Stimulated activated CD8-positive, alpha-beta memory T cell treated with anti-CD3 and anti-CD28 coated beads, Interleukin-2, amount 100 ng/mL, for 48 hours (primary cell): ENCODE measurements at places on chromosomes 7 and 10.

DNA sequence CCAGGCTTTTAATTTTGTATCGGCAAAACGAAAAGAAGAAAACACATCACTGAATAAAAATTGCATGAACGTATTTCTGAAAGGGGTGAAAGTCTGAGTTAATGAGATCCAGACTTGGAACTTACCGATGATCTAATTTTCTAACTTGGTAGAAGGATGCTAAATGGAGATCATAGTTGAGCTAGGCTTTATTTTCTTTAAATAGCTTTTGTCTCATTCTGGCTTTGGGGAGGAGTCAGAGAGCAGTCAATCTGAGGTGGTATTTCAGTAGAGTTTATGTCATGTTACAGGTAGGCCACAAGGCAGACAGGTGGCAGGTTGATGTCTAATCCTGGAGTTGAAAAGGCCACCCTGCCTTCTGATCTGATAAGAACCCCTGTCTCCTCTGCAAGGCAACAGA lies 161.9 kb downstream of the KIAA1217 start:
- DNase-seq: no peak

GRCh38 chr7:99221866-99222265 lies 14.0 kb upstream of the KPNA7 start:
- DNase-seq: no peak

DNA sequence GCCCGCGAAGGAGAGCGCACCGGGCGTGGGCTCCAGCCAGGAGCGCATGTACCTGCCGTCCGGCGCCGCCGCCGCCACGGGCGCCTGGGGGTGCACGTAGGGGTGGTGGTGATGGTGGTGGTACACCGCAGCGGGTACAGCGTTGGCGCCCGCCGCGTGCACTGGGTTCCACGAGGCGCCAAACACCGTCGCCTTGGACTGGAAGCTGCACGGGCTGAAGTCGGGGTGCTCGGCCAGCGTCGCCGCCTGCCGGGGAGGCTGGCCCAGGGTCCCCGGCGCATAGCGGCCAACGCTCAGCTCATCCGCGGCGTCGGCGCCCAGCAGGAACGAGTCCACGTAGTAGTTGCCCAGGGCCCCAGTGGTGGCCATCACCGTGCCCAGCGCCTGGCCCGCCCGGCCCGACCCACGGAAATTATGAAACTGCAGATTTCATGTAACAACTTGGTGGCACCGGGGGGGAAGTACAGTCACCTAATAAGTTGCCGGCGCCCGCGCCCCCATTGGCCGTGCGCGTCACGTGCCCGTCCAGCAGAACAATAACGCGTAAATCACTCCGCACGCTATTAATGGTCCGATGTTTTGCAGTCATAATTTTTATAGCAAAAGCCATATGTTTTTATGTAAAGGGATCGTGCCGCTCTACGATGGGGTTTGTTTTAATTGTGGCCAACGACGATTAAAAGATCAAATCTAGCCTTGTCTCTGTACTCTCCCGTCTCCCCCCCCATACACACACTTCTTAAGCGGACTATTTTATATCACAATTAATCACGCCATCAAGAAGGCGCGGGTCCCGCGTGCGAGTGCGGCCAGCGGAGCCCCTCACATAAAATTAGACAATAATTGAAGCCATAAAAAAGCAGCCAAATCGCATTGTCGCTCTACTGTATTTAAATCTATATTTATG lies at the start of gene HOXA9:
HOXA9 (minus strand) TSS at position 449 of the 907 bp plus-strand sequence; CDS start at position 369, 80 bp downstream.
- no peak for DNase-seq

DNA sequence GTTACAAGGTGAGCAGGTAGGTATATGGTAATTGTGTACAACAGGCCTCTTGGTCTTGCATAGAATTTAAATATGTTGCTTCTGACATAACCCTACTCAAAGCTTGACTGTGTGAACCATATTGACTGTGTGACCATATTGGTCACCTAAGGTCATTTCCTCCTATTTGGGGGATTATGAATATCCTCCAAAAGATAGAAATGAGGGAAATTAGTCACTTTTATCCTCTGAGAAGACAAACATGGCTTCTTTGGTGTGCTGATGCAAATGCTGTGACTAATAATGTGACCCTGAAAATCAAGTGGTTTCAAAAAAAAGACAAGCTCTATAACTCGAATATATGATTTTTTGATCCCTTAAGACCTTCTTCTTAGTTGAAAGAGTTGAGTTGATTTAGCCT lies 27.9 kb downstream of the IFIT5 start:
- DNase-seq: no peak

DNA sequence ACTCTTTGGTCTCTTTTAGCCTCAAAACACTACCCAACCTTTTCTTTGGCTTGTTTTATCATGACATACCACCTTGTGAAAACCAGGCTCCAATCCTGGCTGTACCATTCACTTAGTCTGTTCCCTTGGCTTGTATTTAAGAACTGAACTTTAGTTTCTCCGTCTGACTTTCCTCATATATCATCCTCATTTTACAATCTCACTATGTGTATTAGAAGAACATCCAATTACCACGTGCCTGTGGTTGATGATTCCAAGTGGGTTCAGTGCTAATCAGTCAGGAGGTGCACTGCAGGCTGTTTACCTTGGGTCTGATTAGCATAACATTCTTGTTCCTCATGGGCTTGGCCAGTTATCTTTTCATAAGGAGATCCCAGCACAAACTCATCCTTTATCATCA lies 144.8 kb upstream of the KLF14 start:
- no peak for DNase-seq

GRCh38 chr7:88665892-88666514 lies 93.5 kb upstream of the ZNF804B start:
- DNase-seq: no peak

DNA sequence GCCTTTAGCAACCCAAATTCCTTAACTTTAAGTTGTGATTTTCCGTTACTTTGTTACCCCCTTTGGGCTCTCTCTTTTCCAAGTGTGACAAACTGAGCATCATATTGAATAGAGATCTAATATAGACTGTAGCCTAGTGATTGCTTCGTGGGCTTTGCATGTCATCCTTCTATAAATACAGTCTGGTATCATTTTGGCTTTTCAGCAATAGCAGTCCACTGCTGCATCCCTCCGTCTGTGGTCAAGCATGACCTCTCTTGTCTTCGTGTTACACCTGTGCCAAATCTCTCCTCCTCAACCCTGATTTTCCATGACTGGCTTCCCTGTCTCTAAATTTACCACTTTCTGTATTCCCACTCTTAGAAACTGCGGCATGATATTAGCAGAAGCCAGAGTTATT lies 53.8 kb upstream of the AGK start:
- DNase-seq: no peak
